Stimulated activated CD4-positive, alpha-beta T cell treated with anti-CD3 and anti-CD28 coated beads, Interleukin-1b, Interleukin-23, amount 100 ng/mL, for 1 hour (primary cell): ENCODE measurements at places on chromosomes 4 and X.

GRCh38 chrX:99914635-99915034 lies 495.4 kb downstream of the PCDH19 start:
- no peak for DNase-seq

DNA sequence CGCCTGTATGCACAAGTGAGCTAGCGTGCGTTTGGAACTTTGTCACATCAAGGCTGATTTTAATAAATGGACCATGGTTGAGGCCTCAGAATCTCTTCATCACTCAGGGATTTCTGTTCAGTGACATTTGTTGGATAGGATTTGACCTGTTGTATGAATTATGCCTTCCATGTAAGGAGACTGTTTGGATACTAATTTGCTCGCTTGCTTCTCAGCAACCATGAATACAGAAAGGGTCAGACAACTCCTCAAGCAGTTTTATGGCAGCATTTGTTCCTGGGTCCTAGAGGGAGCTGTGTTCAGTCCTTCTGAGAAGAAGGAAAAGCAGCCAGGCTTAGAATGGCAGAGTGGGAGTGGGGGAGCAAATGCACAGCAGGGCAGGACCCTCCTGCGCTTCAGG lies 269.7 kb upstream of the LCORL start:
- no peak for DNase-seq

- no peak for DNase-seq
Measured at GRCh38 chr4:125975861-125976397, 661.2 kb downstream of the FAT4 start.

DNA sequence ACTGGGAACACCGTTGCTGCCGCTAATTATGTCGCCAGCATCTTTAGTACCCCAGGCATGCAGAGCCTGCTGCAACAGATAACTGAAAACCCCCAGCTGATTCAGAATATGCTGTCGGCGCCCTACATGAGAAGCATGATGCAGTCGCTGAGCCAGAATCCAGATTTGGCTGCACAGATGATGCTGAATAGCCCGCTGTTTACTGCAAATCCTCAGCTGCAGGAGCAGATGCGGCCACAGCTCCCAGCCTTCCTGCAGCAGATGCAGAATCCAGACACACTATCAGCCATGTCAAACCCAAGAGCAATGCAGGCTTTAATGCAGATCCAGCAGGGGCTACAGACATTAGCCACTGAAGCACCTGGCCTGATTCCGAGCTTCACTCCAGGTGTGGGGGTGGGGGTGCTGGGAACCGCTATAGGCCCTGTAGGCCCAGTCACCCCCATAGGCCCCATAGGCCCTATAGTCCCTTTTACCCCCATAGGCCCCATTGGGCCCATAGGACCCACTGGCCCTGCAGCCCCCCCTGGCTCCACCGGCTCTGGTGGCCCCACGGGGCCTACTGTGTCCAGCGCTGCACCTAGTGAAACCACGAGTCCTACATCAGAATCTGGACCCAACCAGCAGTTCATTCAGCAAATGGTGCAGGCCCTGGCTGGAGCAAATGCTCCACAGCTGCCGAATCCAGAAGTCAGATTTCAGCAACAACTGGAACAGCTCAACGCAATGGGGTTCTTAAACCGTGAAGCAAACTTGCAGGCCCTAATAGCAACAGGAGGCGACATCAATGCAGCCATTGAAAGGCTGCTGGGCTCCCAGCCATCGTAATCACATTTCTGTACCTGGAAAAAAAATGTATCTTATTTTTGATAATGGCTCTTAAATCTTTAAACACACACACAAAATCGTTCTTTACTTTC lies 1.8 kb downstream of the UBQLN2 start:
- no peak for DNase-seq

DNA sequence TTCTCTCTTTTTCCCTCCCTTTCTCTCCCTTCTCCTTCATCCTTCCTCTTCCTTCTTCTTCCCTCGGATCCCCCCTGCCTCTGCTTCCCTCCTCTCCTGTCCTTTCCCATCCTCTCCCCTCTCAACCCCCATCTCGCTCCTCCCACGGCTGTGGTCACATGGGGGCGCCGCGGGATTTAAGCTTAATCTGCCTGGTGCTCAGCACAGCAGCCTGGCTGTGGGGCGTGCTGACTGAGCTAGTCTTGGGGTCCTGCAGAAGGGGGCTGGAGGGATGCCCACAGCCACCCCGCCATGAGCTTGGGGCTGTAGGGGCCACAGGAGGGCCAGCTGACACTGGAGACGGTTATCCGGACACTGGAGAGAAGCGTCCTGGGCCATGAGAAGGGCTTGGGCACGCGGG lies 10.7 kb downstream of the SMIM10L2A start:
- no peak for DNase-seq

DNA sequence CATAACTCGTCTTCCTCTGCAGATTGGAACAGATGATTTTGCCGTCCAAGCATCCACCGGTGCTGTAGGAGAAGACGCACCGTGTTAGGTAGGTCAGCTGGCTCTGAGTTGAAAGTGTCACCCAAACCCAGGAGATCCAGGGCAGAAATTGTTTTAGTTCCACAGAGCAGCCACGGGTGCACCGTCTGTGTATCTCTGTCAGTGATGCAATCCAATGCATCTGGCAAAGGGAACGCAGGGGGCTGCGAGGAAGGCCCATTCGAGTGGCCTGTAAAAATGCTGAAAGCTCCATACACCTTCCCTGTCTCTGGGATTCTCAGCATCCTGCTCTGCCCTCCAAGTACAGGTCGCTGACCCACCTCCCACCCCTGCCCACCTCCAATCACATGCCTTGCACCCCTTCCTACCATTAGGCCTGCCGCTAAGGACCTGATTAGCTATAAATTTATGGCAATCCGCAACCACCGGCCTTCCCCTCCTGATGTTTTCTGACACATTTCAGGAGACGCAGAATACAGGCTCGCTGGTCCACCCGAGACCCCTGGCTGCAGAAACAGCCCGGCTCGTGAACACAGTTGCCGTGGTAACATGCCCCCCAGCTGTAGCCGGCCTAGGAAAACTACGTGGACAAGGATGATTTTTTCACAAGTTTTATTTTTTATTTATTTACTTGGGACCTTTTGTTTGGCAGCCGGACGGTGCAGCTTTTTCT lies 39.7 kb upstream of the SHOX start:
- DNase-seq, result no peak

DNA sequence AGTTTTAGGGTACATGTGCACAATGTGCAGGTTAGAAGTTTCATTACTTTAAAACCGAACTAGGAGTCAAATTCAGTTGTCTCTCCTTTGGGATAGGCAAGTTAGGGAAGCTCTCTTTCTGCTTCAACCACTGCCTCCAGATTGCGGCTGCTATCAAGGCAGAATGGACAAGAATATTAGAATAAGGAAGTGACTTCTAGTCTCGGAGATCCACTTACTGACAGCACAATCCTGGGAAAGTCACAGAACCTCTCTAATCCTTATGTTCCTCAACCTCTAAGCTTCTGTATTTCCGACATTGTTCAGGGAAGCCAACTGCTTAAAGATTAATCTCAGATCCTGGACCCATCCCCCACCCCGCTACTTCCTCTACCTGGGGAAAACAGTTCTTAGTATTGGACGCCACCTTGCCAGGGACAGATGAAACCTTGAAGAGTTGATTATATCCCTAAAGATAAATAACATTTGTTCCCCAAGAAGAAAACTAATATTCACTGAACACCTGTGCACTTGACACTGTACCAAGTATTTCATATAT lies 2.1 kb downstream of the NUP62CL start:
- no peak for DNase-seq

DNA sequence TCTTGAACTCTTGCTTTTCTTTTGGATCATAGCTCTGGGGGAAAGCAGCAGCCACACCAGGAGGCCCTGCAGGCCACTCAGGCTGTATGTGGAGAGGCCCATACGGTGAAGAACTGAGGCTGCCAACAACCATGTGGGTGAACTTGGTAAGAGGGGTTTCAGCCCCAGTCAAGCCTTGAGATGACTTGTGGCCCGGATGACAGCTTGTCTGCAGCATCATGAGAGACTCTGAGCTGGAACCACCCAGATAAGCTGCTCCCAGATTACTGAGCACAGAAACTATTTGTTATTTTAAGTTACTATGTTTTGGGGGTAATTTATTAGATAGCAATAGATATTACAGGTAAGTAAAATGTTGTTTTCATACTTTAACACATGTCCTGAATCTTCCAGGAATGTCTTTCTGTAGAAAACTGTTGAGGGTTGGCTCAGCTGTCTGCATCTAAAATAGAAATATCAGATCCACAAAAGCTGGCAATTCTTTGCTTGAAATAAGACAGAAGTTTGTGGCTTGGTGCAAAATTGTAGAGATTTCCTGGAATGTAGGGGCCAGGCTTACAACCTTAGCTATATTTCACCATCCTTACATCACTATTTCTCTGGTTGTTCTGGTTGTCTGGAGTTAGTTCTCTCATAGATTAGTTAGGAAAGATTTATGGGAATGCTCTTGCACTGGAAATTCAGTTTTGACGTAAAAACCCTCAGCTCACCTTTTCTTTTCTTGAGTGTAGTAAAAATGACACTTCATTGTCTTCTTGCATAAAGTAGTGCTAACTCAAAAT lies 272.1 kb downstream of the RAPGEF2 start:
- no peak for DNase-seq

DNA sequence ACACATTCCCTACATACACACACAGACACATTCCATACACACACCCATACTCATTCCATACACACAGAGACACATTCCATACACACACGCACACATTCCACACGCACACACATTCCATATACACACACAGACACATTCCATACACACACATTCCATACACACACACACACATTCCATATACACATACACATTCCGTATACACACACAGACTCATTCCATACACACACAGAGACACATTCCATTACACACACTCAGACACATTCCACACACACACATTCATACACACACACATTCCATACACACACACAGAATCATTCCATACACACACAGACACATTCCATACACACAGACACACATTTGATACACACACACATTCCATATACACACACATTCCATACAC lies 15.2 kb downstream of the LINC00632 start:
- DNase-seq, result no peak

- no peak for DNase-seq
Measured at GRCh38 chrX:112798736-112799135, 41.9 kb downstream of the AMOT start.

DNA sequence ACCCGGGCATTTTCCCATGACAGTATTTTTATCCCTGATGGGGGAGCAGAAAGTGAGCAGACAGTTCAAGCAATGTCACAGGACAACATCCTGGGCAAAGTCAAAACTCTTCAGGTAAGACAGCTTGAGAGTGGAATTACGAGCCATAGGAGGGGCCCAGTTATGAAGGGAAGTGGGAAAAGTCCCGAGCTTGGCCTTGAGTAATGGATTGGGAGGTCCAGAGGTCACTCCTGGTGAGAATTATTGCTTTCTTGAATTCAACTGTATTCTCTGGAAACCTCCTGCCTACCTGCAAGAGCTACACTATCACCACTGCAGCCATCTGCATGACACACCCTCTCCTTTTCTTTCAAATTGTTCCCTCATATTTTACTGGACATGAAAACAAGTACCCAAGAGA lies 89.1 kb downstream of the AASDH start:
- DNase-seq, result no peak

- no peak for DNase-seq
Measured at GRCh38 chr4:186840771-186841301, 117.2 kb upstream of the FAT1 start.

DNA sequence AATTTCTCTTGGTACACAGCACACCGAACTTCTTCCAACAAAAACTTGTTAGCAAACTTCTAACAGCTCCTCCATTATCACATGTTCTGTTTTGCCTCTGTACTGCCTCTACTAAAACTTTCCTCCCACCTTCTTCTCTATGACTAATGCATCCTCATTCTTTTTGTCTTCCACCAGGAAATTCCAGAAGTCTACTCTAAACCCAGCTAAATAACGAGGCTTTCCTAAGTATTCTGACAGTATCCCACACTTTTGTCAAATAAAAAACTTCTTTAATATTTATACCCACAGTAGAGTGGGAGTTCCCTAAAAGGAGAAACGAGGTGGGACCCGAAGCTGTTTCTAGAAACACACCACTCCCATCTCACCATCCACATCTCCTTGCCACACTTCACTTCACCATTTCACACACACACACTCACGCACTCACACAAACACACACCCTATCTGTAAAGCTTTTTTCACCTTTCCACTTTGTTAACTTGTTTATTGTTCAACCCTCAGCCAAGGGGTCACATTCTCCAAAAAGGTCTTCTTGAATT lies 280.3 kb downstream of the ARAP2 start:
- no peak for DNase-seq

- no peak for DNase-seq
Measured at GRCh38 chr4:95516528-95517017, 32.2 kb downstream of the UNC5C start.

GRCh38 chr4:182653596-182653995 lies 263.6 kb downstream of the DCTD start:
- DNase-seq, result no peak

DNA sequence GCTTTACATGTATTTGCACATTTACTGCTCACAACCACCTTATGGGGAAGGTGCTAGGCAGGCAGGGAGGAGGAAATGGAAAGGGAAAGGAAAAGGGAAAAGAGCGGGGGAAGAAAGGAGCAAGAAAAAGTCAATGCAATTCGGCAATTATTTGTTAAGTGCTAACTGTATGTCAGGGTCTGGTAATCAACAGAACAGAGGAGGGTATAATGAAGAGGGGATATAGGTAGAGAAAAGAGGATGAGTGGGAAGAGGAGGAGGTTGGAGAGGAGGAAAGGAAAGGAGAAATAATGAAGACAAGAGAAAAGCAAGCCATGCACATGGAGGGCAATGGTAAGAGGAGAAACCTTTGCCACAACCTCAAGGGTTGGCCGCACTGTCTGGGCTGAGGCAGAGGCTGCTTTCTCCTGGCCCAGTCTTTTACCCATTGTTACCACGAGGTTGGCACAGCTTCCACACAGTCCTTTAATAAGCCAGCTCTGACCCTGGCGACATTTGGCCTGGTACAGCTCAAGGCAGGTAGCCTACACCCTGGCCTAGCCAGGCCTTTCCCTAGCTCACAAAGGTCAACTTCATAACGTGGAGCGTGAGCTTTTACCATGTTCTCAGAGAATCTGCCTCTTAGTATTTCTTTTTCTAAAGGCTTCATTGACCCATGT lies 836 bp downstream of the BTK start:
- no peak for DNase-seq
